Cardiac muscle cell (in vitro differentiated cells and primary cell): ENCODE measurements at places on chromosomes 12 and 14. TPM values are rescaled to one million over a fixed set of nuclear protein-coding genes. Genes with fewer than 3 reads are reported as not detected.

GLIPR1L1 gene
- not detected in 2 replicates for total RNA-seq

MUCL1 gene
- total RNA-seq: not detected in 2 replicates

CCDC177 gene
- total RNA-seq: 0.07 TPM in 1 of 2 replicates, not detected in the other

RNASE3 gene
- total RNA-seq: not detected in 2 replicates

IL31 gene
- not detected in 2 replicates for total RNA-seq

PPFIBP1 gene
- total RNA-seq: 15.6 and 30.9 TPM in 2 replicates

PTGDR gene
- total RNA-seq: not detected in 2 replicates

MSI1 gene
- 22.5 and 28.8 TPM in 2 replicates for total RNA-seq

FOXG1 gene
- 0.11 TPM in 1 of 2 replicates, not detected in the other for total RNA-seq

VAMP1 gene
- total RNA-seq: 15.1 and 17.7 TPM in 2 replicates

CCDC197 gene
- not detected in 2 replicates for total RNA-seq

PLEKHH1 gene
- 14.8 and 29.9 TPM in 2 replicates for total RNA-seq

ADCY6 gene
- 51.1 and 60.1 TPM in 2 replicates for total RNA-seq

GPRC5A gene
- 0.53 and 1.5 TPM in 2 replicates for total RNA-seq

KRT77 gene
- total RNA-seq: not detected in 2 replicates

CNTN1 gene
- 4.7 and 5.1 TPM in 2 replicates for total RNA-seq

P2RX2 gene
- total RNA-seq: not detected in 2 replicates

DNA sequence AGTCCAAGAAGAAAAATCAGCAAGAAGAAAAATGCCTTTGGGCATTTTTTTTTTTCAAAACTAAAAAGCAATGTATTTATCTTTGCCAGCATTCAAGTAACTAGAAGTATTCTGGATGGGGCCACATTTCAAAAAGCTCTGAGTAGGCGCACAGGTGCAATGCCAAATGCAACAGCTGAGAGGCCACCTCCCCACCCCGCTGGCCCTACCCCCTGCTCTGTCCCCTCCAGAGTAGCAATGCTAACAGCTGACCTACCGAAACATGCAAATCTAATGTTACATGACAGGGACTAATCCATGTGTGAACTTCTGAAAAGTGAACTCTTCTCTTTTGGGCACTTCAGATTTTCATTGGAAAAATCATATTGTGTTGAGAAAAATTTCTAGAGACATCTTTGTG is 153.7 kb upstream of the SLC38A2 start:
- DNase-seq: no peak
- H3K27me3 ChIP-seq: no peaks in the 10 kb centered on the region
- H3K36me3 ChIP-seq: no peaks in the 10 kb centered on the region
- H3K4me3 ChIP-seq: no peak overlapping the region
- no peak overlapping the region for H3K27ac ChIP-seq
- peaks cover 17% of the 10 kb centered on the region for H3K4me1 ChIP-seq

- DNase-seq: no peak
- H3K4me3 ChIP-seq: no peak overlapping the region
- no peaks in the 10 kb centered on the region for H3K27me3 ChIP-seq
- H3K4me1 ChIP-seq: no peaks in the 10 kb centered on the region
- H3K27ac ChIP-seq: no peak overlapping the region
- H3K36me3 ChIP-seq: no peaks in the 10 kb centered on the region
Observed at GRCh38 chr14:23335623-23336022, 14.4 kb downstream of the PABPN1 start.

DNA sequence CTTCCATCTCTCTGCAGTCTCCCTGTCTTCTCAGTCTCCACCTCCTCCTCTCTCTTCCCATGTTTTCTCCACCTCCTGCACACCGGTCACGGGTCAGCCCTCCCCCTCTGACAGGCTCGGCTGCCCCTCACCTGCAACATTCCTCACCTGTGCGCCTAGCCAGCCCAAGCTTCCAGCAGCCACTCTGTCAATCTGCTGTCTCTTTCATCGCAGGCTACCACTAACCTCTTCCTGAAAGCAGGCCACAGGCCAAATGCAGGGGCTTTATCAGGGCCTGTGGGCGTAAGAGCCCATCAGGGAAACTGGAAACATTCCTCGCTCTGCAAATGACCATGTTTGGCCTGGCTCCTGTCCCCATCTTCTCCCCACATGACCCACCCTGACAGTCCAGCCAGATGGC is 34.5 kb downstream of the CMKLR1 start:
- H3K27ac ChIP-seq: no peak overlapping the region
- H3K4me3 ChIP-seq: no peak overlapping the region
- peak; percentile 12 for DNase-seq
- H3K4me1 ChIP-seq: peaks cover 8% of the 10 kb centered on the region

DNA sequence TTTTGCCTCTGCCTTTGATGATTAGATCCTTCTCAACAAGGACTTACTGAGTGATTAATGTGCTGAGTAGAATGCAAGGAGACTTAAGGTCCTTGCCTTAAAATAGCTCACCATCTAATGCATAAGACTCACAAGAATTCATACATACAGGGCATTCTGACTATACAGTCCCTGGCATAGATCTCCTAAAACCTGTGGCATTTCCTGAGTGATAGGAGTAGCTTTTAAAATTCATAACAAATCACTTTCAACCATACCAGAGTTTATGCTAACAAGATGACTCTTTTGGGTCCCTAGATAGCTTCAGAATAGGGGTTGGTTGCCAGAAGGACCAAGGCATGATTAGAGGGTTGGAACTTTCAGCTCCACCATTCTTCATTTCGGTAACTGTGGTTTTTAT is 48.8 kb downstream of the STXBP6 start:
- no peaks in the 10 kb centered on the region for H3K27me3 ChIP-seq
- H3K27ac ChIP-seq: no peak overlapping the region
- no peaks in the 10 kb centered on the region for H3K36me3 ChIP-seq
- no peak for DNase-seq
- H3K4me1 ChIP-seq: peaks cover 17% of the 10 kb centered on the region
- no peak overlapping the region for H3K4me3 ChIP-seq

DNA sequence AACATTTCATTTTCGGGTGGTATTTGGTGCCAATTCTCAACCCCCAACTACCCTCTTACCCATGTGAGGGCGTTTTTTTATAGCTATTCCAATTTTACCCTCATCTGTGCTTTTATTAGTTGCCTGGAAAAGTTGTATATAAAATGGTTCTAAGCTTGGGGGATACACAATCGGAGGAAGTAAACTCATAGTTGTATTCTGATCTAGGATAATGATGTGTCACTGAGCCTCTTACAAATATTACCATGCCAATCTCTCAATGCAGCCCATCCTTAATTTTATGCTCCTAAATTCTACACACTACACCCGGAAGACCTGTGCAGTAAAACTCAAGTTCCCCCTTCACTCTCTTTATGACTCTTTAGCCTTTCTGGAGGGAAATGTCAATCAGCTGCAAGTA is 1206.5 kb upstream of the FLRT2 start:
- H3K27ac ChIP-seq: no peak overlapping the region
- no peak overlapping the region for H3K4me3 ChIP-seq
- H3K4me1 ChIP-seq: no peaks in the 10 kb centered on the region
- DNase-seq: no peak
- H3K27me3 ChIP-seq: no peaks in the 10 kb centered on the region
- no peaks in the 10 kb centered on the region for H3K36me3 ChIP-seq

- H3K4me1 ChIP-seq: peaks cover 21% of the 10 kb centered on the region
- no peaks in the 10 kb centered on the region for H3K27me3 ChIP-seq
- H3K27ac ChIP-seq: peak overlapping the region; percentile 70
- H3K4me3 ChIP-seq: no peak overlapping the region
- no peak for DNase-seq
- H3K36me3 ChIP-seq: no peaks in the 10 kb centered on the region
Observed at GRCh38 chr12:41327096-41327895, 139.2 kb downstream of the PDZRN4 start.

DNA sequence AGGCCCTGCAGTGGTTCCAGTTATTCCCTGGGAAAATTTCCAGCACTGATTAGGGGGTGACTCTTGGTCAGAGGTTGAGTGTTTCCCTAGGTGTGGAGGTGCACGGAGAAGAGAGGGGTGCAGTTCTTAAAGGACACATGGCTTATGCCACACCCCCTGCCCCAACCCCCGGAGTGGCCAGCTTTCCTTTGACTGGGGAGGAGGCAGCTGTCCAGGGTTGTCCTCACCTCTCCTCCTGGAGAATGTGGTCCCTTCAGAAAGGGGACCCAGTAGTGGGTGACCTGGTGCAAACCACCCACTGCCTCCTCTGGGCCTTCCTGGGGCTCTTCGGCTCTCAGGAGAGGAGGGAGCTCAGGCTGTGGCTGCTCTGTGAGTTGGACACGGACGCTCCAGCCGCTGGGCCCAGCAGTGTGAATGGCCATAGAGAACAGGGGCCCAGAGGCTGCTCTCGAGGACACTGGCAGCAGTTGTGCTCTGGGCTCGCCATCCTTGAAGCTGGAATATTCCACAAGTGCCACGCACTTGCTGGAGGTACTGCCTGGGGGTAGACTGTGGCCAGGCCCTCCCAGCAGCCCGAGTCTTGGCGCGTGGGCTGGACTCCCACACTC is 13.6 kb downstream of the PACS2 start:
- no peak for DNase-seq
- no peaks in the 10 kb centered on the region for H3K36me3 ChIP-seq
- no peaks in the 10 kb centered on the region for H3K27me3 ChIP-seq
- no peak overlapping the region for H3K27ac ChIP-seq

DNA sequence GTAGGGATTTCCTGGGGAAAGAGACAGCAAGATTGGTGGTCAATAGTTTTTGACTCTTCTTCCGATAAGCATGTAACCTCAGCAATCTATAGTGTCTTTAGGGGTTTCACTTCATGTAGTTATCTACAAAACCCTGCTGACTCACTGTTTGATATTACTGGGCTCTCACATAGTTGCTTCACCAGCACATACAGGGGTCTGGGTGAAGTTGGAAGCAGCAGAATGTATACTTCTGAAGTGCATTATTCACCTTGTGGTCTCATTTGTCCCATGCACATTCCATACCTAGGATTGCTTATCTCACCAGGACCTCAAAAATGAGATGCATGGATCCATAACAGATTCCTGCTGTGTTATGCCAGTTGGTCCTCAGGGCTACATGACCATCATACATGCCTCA is 280.0 kb downstream of the LRIG3 start:
- no peak overlapping the region for H3K27ac ChIP-seq
- peak; percentile 27 for DNase-seq

GRCh38 chr12:104219361-104219892 is 3.8 kb downstream of the TXNRD1 start:
- peaks cover 4% of the 10 kb centered on the region for H3K4me1 ChIP-seq
- peak overlapping the region; percentile 65 for H3K27ac ChIP-seq
- H3K27me3 ChIP-seq: no peaks in the 10 kb centered on the region
- no peak overlapping the region for H3K4me3 ChIP-seq

DNA sequence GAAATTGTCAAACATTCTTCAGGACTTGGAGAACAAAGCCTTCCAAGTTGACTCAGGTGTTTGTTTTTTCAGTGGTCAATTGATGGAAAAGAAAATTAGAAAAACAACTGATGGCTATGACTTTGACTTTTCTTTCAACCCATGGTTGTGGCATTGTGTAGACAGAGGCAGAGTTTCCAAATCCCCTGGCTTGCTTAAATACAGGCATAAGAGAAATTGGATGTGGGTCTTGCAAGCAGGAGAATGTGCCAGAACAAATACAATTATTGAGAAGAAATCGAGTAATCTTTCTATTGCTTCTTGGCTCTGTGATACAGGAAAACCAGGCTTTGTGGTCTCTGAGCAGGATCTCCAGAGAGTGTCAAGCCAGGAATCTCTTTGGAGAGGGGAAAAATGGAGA is 40.9 kb upstream of the FRMD6 start:
- H3K4me1 ChIP-seq: peaks cover 9% of the 10 kb centered on the region
- H3K27me3 ChIP-seq: no peaks in the 10 kb centered on the region
- no peak overlapping the region for H3K4me3 ChIP-seq
- no peak for DNase-seq

DNA sequence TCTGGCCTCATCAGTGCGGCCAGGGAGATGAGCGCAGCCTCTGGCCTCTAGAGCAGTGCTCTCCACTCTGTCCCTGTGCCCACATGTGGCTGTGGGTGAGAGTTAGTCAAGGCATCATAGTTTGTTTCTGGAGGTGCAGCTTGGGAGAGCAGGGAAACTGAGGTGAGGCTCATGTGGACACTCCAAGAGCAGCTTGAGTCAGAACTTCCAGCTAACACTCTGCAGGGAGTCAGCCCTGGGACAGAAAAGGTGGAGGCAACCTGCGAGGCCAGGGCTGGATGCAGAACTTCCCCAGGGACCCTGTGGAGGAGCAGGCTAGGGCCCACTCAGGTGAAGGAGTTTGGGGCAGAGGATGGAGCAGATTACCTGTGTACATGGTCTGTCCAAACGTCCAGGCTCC is 10.8 kb downstream of the ISCA2 start:
- H3K4me3 ChIP-seq: no peak overlapping the region
- H3K27ac ChIP-seq: no peak overlapping the region
- H3K27me3 ChIP-seq: no peaks in the 10 kb centered on the region
- H3K4me1 ChIP-seq: peaks cover 5% of the 10 kb centered on the region

- DNase-seq: no peak
- no peaks in the 10 kb centered on the region for H3K36me3 ChIP-seq
- H3K4me1 ChIP-seq: no peaks in the 10 kb centered on the region
Observed at GRCh38 chr12:60704171-60704914, 1108.5 kb downstream of the SLC16A7 start.

GRCh38 chr12:115204957-115205754 is 521.2 kb upstream of the TBX3 start:
- H3K4me3 ChIP-seq: no peak overlapping the region
- H3K36me3 ChIP-seq: no peaks in the 10 kb centered on the region
- no peak overlapping the region for H3K27ac ChIP-seq

GRCh38 chr12:117067016-117067415 is 32.2 kb downstream of the TESC start:
- no peak for DNase-seq
- no peak overlapping the region for H3K4me3 ChIP-seq
- H3K36me3 ChIP-seq: no peaks in the 10 kb centered on the region
- no peak overlapping the region for H3K27ac ChIP-seq
- H3K27me3 ChIP-seq: no peaks in the 10 kb centered on the region
- H3K4me1 ChIP-seq: peaks cover 23% of the 10 kb centered on the region
